ENCODE measurements at places on chromosomes 4 and X.

GRCh38 chrX:28639451-28639850, 52.2 kb downstream of the IL1RAPL1 start:
- DNase-seq = no peak

DNA sequence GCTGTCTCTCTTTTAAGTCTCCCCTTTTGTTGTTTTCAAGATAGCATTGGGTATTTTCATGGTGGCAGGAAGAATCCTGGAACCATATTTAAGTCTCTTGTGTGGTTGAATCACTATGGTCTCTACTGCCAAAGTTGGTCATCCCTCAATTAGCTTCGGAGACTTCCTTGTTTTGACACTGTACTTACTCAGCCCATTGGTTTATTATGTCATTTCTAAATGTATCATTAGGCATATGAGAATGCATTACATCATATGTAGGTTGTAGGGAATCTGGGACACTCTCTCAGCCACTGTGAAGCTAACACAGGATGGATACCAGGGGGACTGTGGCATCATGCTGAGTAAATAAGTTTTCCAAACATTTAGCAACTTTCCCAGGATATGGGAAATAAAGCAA, 211.8 kb downstream of the DTHD1 start:
- DNase-seq = no peak

GRCh38 chr4:8543623-8544022, 36.6 kb upstream of the GPR78 start:
- no peak for DNase-seq

DNA sequence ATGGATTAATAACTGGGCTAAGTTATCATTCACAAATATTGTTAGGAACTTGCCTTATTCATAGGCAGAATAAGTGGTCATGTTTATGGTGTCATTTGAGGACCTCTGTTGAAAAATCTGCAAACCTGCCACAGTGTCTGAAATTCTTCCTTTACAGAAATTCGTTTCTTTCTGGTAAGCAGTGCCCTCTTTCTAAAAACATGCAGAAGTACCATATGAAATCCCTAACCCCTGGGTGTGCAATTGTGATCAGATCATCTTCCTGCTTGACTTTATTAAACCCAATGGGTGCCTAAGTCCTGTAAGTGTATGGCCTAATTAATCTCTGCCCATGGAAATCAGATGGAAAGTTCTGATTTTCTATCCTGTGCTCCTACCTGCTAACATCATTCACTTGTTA, 4.4 kb upstream of the HTATSF1 start:
- DNase-seq = no peak

GRCh38 chr4:77931452-77932135, 69.0 kb downstream of the MRPL1 start:
- DNase-seq = no peak

DNA sequence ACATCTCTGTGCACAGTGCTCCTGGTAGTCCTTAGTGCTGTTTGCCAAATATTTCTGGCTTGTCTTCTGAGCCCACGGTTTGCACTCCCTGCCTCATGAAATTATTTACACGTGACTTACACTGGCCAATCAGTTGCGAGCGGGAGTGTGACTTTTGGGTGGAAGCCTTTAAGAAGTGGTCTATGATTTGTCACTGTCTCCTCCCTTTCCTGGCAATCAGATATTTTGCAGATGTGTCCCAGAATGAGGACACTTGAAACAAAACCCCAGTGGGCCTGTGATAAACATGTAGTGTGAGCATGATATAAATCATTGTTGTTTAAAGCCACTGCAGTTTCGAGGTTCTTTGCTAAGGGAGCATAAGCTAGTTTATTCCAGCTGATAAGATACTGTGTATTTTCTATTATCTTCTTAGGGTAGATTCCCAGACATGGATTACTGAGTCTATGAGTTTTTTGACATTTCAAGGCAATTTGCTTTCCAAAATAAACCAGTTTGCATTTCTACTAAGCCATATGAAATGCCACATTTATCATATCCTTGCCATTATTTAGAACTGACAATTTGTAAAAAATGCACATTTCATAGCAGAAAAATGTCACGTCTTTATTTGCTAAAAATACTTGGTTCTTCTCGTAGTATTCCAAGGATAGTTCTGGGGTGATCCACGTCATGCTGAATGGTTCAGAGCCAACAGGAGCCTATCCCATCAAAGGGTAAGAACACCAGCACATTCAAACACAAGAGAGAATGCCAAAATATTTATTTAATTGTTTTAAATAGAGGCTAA, 12.0 kb downstream of the BST1 start:
- no peak for DNase-seq

DNA sequence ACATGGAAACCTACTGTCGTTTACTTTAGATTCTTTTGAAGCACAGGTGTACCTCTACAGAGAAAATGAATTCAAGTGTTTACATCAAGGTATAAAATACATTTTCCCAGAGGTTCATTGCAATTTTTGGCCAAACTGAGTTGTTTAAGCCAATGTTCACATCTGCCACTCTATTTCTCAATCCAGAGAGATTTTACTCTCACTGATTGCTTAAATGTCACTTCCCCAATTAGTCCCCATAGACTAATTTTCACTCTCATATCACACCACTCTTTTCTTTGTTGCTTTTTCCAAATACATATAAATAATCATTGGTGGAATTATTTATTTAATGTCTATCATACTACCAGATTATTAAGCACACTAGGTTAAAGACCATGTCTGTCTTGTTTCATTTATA, 271.8 kb downstream of the PPP3CA start:
- no peak for DNase-seq

GRCh38 chr4:138164208-138164607, 77.9 kb downstream of the SLC7A11 start:
- DNase-seq = no peak

DNA sequence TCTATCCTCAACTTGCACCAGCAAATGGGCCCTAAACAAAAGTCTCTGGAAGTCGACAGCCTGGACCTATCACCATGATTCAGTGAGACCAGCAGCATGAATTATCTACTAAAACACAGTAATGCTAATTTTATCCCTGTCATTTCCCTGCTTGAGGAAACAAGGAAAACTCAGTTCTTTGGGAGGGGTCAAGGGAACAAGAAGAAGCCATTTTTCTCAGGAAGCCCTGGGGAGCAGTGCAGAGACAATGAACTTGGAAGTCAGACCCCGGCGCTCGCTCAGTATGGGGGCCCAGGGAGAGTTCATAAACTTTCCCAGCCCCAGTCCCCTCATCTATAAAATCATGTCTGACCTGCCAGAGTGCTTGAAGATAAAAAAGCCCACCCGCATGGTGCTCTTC, 50.4 kb downstream of the DCTD start:
- DNase-seq = no peak
